ENCODE measurements at places on chromosomes 1 and 21.

GRCh38 chr1:179083533-179083932 lies 1.7 kb downstream of the TOR3A start:
- no peak for DNase-seq

GRCh38 chr1:232271991-232272589 lies 357.8 kb downstream of the SIPA1L2 start:
- DNase-seq = no peak

GRCh38 chr21:35994613-35995012 lies 65.7 kb downstream of the SETD4 start:
- no peak for DNase-seq

DNA sequence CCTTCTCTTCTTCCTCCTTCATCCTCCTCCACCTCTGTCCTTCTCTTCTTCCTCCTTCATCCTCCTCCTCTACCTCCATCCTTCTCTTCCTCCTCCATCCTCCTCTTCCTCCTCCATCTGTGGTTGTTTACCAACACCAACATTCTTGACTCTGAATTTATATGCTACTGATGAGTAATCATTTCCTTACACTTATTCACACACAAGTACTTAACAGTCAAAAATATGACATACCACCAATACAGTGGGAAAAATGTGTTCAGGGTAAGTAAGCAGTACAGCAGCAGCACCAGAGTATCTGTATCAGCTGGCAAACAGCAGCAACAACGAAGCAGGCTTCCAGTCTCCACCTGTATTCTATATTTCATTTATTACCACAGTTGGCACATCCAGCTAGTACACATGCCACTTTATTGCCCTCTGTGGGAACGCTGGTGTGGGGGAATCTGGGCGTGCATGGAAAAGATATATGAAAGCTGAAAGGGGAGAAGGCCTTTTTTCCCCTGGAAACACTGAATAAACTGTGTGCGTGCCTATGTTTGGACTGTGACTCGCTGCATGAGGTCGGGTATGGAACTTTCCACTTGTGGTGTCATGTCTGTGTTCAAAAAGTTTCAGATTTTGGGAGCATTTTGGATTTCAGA lies 16.0 kb downstream of the ADSS2 start:
- no peak for DNase-seq

DNA sequence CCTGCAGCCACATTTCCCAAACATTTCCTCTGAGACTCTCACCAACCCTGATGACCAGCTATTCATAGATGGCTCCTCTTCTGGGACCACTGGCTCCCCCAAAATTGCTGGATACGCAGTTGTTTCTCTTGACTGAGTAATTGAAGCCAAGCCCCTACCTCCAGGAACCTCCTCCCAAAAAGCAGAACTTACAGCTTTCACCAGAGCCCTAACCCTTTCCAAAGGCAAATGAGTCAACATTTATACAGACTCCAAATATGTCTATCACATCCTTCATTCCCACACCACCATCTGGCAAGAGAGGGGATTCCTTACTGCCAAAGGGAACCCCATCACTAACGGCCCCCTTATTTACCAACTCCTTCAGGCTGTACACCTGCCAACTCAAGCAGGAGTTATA lies 20.3 kb upstream of the CA6 start:
- no peak for DNase-seq

DNA sequence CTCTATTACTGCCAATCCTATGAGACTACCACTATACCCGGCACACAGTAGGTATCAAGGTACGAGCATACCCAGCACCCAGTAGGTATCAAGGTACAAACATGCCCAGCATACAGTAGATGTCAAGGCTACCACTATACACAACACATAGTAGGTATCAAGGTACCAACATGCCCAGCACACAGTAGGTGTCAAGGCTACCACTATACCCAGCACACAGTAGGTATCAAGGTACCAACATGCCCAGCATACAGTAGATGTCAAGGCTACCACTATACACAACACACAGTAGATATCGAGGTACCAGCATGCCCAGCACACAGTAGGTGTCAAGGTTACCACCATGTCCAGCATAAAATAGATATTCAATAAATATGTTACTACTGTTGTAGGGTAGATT lies 98.4 kb downstream of the C1orf94 start:
- DNase-seq = no peak

DNA sequence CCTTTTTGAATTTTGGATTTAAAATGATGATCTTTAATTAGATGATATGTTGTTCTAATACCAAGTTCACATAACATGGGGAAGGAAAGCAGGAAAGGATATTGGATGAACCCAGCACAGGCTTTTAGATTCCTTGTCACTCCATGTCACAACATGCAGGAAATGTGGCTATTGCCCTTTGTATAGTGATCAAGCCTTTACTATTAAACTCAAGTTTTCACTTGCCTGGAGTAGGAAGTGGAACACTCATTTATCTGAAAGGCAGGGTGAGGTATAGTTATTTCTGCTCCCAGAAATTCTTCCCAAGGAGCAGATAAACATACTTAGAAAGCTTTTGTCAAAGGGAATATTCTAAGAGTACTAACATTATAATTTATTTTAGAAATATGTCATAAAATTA lies 37.2 kb upstream of the BCAS2 start:
- no peak for DNase-seq

DNA sequence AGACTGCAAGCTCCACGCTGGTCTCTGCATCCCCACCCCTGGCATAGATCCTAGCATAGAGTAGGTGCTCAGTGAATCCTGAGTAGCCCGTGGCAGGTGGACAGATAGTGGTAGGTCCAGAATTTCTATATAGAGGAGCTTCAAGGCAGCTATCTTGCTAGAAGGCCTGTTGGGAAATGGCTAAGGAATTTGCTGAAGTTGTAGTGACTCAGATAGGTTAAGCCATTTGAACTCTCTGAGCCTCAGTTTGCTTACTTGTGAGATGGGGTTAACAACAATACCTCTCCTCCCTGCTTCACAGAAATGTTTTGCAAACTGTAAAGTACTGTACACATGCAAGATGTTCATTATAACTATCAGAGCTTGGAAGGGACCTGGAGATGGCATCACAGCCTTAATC lies 23.4 kb upstream of the EPHB2 start:
- DNase-seq = no peak

- no peak for DNase-seq
Observed at GRCh38 chr1:191432817-191433216, 725.4 kb upstream of the RGS18 start.

- DNase-seq = no peak
Observed at GRCh38 chr1:245512980-245513578, 358.3 kb downstream of the KIF26B start.

DNA sequence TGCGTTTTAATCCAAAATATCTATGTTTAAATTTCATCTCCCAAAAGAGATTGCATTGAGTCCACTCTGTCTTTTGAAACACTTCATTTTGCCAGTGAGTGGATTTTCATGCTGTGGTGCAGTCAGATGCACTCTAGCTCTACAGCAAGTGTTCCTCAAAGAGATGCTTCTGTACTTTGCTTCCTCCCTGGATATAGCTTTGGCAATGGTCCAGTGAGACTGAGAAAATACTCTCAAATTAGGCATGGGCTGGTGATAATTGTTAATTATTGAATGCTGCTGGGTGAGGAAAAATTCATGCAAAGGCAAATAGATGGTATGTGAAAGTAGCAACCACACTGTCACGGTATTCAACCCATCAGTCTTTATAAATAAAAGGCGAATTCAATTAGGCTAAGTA lies 396.9 kb downstream of the ADGRL2 start:
- DNase-seq = no peak

DNA sequence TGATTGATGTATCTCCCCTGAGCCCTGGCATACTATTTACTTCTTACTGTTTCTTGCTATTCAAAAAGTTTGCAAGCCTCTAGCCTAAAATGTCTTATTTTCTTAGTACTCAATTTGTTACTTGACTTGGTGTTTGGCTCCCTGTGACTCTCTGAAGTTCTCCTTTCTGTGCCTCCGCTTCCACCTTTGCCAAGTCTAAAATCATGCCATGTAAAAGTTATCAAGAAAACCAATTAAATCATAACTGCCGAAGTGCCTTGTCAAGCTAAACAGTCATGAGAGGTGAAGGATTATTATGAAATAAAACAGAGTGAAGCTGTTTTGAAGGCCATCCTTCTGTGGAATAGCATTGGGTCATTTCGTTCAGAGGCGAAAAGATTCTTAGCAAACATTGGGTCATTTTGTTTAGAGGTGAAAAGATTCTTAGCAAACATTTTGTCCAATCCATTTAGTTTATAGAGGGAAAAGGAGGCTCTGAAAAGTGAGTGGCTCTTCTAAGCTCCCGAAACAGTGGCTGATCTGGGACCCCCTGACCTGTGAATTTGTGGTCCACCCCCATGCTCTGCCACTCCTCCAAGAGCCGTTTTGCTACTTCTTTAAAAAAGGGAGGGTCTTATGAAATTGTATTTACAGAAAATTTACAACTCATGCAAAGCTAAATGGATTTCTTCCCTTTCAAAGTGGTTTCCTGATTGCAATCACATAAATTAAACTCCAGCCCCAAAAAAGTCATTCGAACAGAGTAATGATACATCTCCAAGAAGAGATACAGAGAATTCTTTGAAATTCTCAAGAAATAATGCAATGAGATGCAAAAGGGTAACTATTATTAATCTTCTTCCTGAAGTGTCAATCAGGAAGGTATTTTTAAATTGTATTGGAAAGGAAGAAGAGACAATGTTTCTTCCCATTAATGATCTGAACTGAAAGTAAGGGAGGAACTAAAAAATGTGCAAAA lies 141.4 kb downstream of the RUNX1 start:
- no peak for DNase-seq

DNA sequence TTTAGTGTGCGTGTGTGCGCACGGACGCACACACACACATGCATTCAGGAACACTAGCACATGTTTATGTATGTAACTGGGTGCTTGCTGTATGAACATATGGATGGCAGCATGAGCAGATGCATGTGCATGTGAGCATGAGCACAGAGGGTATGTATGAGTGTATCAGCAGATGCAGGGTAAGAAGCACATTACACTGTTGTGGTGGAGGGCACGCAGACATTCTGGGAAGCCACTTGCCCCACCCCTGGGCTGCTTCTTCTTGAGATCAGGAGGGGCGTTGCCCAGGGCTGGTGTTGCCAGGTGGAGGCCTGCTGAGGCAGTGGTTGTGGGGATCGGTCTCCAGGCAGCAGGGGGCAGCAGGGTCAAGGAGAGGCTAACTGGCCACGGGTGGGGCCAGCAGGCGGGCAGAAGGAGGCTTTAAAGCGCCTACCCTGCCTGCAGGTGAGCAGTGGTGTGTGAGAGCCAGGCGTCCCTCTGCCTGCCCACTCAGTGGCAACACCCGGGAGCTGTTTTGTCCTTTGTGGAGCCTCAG lies 3.9 kb upstream of the P3R3URF start:
- no peak for DNase-seq

DNA sequence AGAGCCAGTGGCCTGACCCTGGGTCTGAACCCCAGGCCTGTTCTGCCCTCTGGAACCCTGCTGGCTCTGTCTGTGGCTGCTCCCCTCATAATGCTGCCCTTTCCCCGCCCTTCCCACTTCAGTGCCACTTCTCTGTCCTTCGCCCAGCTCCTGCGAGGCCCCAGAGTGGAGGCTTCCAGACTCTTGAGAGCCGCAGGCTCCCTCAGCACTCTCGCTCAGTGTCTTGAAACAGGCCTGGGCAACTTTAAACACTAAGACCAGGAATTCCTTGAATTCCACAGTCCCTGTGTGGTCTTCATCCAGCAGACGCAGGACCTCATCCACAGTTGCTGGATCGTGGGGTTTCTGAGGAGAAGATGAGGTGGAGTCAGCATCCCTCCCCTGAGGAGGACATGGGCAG lies 3.5 kb downstream of the CRNN start:
- no peak for DNase-seq

DNA sequence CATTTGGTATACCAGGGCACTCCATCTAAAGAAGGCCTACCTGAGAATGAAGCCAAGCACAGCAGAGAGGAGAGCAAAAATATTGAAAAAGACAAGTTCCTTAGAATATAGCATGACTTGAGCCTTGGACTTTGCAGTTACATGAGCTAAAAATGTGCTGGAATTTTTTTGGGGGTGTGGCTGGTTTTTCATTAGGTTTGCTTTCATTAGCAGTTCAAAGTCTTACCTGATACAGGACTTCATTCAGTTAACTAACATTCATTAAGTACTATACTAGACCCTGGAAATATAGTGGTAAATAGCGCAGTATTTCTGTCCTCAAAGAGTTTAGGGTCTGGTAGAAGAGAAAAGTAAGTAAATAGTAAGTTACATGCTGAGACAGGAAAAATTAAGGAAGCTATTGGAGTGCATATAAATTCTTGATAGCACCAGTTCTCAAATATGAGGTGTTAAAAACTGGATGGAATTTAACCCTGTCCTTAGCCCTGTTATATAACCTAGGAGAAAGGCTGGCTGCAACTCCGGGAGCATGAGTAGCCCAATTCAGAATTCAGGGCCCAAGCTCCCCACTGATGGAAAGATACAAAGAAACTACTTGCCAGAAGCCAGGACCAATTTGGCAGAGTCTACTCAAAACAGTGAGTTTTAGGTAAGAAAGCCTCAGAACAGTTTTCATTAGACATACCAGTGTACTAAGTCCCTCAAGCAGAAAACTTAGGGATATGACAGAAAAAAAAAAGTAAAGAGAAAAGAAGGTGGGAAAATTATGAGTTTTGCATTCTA lies 3.1 kb upstream of the DOCK7 start:
- DNase-seq = no peak

- no peak for DNase-seq
Observed at GRCh38 chr21:16162953-16163352, 433.2 kb downstream of the USP25 start.

DNA sequence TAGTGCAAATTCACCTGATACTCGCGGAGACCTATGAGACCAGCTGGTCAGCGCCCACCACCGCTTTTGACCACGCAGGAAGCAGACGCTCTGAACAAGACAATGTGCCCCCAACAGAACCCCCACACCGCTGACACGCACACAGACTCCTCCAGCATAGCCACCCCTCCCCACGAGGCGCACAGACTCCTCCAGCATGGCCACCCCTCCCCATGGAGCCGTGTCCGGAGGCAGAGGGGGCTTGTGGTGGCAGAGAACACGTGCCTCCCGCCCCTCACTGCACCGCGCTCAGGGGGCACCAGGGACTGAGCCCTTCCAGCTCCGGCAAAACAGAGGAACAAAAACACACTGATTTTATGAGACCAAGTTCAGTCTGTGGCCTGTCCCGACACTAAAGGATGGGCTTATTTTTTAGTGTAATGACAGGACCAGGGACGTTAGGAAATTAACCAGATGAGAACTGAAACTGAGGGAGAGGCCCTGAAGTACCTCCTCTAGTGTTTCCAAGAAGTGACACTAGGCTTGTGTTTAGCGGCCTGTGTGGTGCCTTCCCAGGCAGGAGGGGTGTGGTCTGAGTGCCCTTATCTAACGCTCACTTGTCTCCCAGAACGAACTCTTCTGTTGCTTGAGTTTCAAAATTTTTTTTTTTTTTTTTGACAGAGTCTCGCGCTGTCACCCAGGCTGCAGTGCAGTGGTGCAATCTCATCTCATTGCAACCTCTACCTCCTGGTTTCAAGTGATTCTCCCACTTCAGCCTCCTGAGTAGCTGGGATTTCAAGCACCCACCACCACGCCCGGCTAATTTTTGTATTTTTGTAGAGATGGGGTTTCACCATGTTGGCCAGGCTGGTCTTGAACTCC lies 10.0 kb upstream of the AGPAT3 start:
- DNase-seq = no peak

- no peak for DNase-seq
Observed at GRCh38 chr21:40706176-40706575, 140.8 kb downstream of the DSCAM start.

- DNase-seq = no peak
Observed at GRCh38 chr21:43809346-43809799, 20.0 kb downstream of the RRP1 start.

All from stimulated activated CD4-positive, alpha-beta T cell treated with anti-CD3 and anti-CD28 coated beads, TNF-alpha, amount 100 ng/mL, for 1 hour (primary cell).